ENCODE measurements at places on chromosomes 4 and X.

GRCh38 chr4:173464481-173464880 lies 65.5 kb downstream of the HAND2 start:
- DNase-seq = no peak

DNA sequence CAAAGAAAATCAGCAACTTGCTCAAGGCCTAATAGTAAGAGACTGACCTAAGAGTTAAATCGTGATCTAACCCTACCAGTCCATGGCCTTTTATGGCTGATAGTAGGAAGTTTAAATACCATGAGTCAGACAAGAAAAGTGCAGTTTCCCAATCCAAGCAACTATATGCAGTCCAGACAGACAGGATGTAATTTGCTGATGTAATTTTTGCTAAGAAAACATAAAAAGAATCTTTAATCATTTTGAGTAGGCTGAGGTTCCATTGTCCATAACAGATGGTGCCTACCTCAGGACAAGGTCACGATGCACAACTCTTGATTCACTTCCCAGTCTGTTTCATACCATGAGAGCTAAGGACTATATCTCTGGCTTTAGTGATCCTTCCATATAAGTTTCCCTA lies 317.5 kb upstream of the GRIA3 start:
- no peak for DNase-seq

- DNase-seq = no peak
Measured at GRCh38 chrX:55754861-55755294, 37.3 kb downstream of the RRAGB start.

DNA sequence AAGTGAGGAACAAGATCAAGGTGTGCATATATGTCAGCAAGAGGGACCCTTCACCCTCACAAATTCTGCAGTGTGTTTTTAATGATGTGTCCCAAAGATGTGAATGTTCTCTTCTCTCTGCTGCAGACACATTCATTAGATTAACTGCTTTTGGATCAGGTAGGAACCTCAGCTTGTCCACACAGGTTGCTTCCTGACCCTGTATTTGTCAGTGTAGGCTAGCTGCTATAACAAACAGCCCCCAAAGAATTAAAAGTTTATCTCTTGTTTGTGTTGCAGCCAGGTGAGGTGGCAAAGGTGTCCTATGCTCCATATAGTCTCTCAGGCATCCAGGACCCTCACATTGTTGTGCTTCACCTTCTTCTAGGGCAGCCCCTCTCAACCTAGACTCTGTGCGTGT lies 17.8 kb downstream of the XG start:
- DNase-seq = no peak

- no peak for DNase-seq
Measured at GRCh38 chr4:114015444-114015899, 36.0 kb upstream of the ARSJ start.

- DNase-seq = no peak
Measured at GRCh38 chrX:114046695-114047279, 537.1 kb upstream of the HTR2C start.

DNA sequence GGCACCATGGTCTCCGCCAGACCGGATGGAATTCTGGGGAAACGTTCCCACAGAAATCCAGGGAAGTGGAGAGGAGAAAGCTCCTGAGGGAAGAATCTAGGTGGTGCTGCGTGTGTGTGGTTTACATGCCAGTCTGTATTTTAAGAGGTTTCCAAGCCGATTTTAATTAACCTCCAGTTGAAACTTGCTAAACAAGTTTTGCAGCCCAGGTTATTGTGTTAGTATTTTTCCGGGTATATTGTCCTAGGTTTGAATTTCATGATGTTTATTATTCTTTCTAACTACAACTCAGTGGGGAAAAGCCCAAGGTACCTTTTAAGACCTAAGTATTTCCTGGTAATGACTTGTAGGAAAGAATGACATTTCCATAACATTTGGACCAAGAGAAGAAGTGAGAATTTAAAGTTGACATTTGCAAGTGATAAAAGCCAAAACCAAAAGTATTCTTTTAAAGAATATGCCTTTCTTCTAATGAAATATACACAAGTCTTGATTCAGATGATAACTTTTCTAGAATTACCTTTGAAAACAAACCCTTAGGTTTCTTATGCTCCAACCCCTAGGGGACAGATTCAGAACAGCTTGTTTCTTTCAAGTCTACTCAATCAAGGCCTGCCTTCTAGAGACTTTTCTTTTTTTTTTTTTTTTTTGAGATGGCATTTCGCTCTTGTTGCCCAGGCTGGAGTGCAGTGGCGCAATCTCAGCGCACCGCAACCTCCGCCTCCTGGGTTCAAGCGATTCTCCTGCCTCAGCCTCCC lies 14.6 kb downstream of the SAT1 start:
- DNase-seq = no peak

DNA sequence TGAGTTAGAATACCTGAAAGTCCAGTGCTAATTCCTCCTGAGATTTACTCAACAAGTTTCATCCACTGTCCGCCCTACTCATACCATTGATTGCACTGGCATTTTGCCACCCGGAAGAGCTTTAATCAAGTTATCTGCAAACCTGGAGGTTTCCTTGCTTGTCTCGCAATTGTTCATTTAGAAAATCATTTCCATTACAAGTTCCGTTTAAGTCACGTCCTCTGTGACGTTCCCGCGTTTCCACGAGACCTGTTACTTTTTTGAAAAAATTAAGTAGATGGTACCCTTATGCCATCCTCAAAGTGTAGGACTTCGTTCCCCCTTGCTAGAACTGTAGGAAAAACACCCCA lies 761 bp upstream of the FRYL start:
- peak; percentile 43 for DNase-seq

DNA sequence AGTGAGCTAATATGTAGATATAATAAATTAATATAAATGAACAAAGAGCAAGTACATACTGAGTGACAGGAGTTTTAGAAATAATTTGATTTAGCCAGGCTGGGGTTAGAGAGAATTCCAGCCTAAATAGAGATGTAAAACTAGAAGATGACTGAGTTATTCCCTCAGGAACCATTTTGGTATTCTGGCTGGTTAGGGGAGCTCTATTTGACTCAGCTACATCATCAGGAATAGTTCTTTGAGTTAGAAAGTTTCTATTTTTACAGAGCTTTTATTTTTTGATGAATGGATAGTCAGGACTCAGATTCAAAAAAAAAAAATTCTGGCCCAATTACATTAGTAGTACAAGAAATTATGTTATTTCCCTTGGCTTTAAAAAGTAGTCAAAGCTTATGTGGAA lies 180.4 kb upstream of the MID1 start:
- DNase-seq = no peak

GRCh38 chrX:47578692-47579091 lies 3.5 kb upstream of the TIMP1 start:
- DNase-seq = no peak

DNA sequence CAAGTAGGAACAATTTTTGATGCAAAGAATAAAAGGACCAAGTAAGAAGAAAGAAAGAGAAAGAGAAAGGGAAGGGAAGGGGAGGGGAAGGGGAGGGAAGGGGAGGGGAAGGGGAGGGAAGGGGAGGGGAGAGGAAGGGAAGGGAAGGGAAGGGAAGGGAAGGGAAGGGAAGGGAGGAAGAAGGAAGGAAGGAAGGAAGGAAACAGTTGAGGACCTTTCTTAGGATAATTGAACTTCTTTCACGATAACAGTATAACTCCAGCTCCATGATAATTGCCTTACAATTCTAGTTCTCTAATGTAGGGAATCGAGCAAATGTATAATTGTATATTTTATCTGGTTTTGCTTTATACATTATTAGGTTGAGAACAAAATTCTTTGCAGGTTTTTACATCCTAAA lies 556.2 kb upstream of the PCDH10 start:
- DNase-seq = no peak

DNA sequence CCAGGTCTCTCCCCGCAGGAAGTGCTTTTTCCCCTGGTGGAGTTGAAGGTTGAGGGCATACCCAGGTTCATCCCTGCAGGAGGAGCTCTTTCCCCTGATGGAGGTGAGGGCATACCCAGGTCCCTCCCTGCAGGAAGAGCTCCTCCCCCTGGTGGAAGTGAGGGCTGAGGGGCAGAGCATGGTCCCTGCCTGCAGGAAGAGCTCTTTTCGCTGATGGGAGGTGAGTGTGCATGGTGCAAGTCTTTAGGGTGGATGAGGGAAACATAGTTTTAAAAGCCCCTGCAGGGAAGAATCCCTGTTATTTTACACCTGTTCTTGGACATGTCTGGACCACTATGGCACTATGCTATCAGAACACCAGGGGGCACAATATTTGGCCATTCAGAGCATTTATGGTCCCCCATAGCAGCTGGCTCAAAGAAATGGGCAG lies 43.7 kb upstream of the PUDP start:
- no peak for DNase-seq

GRCh38 chrX:113929004-113929403 lies 654.9 kb upstream of the HTR2C start:
- DNase-seq = no peak

GRCh38 chr4:147138171-147138570 lies 192.5 kb upstream of the TTC29 start:
- no peak for DNase-seq

GRCh38 chr4:158159054-158159717 lies 13.6 kb downstream of the GASK1B start:
- no peak for DNase-seq

DNA sequence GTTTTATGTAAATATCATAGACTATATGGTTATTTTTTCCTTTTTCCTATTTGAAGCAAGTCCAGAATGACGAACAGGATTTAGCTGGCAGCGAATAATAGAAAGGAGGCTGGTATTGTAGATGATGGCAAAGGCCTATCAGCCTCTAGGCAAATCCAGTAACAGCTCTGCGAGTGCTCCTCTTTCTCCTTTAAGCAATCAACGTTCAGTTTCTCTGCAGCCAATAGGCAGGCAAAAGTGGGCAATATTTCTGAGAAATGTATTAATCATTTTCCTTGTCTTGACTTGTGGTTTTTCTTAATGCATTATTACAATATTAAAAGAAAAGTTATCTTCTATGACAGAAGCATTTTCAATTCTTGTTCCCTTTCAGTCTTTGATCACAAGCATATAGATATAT lies 183.3 kb downstream of the SH3KBP1 start:
- no peak for DNase-seq

GRCh38 chr4:76308548-76308947 lies 2.0 kb downstream of the STBD1 start:
- no peak for DNase-seq

- DNase-seq = no peak
Measured at GRCh38 chr4:114072781-114073180, 93.3 kb upstream of the ARSJ start.

GRCh38 chrX:43985511-43985910 lies 12.3 kb upstream of the NDP start:
- no peak for DNase-seq

DNA sequence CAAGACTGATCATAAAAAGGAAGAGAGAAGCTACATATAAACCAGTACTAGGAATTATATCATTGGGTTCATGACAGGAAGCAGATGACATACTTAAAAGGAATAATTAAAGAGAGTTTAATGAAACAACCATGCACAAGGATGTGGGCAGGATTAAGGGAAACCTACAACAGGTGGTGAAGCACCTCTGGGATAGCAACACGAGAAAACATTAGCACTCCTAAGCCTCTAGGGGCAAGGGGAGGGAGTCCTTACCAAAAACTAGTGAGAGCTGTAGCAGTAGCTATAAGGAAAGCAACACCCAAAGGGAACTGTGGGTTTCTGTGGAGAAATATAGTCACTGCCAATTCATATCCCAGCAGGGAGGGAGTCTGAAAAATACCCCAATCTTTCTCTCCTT lies 7.2 kb upstream of the THOC2 start:
- DNase-seq = no peak

- DNase-seq = no peak
Measured at GRCh38 chr4:81756973-81757372, 285.3 kb upstream of the RASGEF1B start.

GRCh38 chrX:153728951-153729631 lies 4.4 kb downstream of the ABCD1 start:
- DNase-seq = no peak

DNA sequence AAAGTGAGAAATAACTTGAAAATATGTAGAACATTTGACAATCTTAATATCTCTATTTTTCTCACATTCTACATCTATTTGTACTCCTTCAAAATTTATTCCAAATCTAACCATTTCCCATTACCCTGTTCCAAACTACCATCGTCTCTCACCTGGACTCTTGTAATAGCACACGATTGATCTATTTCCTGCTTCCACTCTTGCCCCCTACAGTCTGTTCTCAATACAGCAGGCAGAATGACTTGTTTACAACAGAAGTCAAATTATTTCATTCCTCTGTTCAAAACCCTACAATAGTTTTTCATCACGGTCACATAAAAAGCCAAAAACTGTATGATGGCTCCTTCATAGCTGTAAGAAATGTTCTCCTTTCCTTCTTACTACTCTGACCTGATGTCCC lies 21.1 kb upstream of the LUZP4 start:
- no peak for DNase-seq

GRCh38 chrX:122555925-122556324 lies 628.2 kb upstream of the GRIA3 start:
- DNase-seq = no peak

- DNase-seq = no peak
Measured at GRCh38 chr4:156303708-156304107, 350.0 kb upstream of the CTSO start.

DNA sequence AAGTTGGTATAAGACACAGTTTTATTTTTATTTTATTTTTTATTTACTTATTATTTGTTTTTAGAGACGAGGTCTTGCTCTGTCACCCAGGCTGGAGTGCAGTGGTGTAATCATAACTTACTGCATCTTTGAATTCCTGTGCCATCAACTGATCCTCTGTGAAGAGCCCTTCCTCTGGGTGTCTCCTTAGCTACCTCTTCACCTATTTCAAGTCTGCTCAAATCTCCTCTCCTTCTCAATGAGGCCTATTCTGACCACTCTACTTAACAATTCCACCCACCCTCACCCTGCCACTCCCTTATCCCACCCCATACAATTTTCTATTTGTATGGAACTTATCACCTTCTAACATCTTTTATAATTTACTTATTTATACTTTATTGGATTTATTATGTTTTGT lies 183.4 kb downstream of the PPP3CA start:
- DNase-seq = no peak

GRCh38 chr4:123232439-123232838 lies 164.2 kb upstream of the SPRY1 start:
- no peak for DNase-seq

- no peak for DNase-seq
Measured at GRCh38 chrX:73965833-73966232, 338.1 kb upstream of the ZCCHC13 start.
